Hematopoietic multipotent progenitor cell treated with erythropoietin and hydrocortisone succinate and interleukin-3 and kit ligand, for 8 days (in vitro differentiated cells): ENCODE measurements at places on chromosomes 3 and 15.

DNA sequence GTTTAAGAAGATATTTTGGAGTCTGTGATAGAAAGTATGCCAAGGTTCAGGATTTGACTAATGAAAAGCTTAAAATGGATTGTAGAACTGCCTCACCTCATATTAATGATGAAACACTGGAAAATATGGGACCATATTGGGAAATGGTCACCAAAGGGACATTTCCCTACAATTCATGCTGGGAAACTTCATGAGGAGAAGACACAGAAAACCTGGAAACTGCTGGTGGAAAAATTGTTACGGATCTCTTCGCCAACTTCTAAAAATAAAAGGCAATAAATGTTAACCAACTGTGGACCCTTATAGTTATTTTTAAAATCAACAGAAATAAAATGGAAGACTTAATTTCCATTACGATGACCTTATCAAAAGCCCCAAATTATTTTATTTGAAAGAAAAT lies 97.6 kb upstream of the FRMD4B start:
- no peak for DNase-seq

DNA sequence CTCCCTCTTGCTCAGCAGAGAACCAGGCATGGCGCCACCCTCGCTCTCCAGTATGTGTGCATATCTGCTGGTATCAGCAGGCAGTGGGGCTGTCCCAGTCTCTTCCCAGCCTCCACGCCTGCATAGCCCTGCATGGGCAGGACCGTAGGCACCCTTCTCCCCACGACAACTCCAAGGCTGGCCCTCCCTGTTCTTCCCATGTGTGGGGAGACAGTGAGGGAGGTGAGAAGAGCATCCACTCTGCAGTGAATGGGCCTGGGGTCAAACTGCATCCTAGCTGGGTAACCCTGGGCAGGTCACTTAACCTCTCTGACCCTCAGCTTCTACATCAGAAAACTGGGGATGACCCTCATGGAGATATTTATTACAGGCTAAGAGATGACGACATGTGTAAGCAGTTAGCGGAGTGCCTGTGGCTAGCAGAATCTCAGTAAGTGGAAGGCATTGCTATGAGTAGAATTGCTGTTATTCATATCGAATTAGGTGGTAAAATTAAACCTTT lies 13.3 kb upstream of the SSUH2 start:
- DNase-seq: no peak

GRCh38 chr3:161221806-161222600 lies 892 bp downstream of the NMD3 start:
- DNase-seq: peak; percentile 61

GRCh38 chr3:132343018-132343612 lies 25.9 kb downstream of the ACP3 start:
- peak; percentile 80 for DNase-seq

- DNase-seq: peak; percentile 74
Observed at GRCh38 chr15:92899601-92899947, 550 bp upstream of the CHD2 start.

GRCh38 chr3:161339517-161340500 lies 31.5 kb downstream of the SPTSSB start:
- no peak for DNase-seq
